Mesenteric fat pad (tissue), 1 donor: ENCODE measurements at places on chromosomes 16 and 17. TPM values are rescaled to one million over a fixed set of nuclear protein-coding genes. Genes with fewer than 3 reads are reported as not detected.

DNA sequence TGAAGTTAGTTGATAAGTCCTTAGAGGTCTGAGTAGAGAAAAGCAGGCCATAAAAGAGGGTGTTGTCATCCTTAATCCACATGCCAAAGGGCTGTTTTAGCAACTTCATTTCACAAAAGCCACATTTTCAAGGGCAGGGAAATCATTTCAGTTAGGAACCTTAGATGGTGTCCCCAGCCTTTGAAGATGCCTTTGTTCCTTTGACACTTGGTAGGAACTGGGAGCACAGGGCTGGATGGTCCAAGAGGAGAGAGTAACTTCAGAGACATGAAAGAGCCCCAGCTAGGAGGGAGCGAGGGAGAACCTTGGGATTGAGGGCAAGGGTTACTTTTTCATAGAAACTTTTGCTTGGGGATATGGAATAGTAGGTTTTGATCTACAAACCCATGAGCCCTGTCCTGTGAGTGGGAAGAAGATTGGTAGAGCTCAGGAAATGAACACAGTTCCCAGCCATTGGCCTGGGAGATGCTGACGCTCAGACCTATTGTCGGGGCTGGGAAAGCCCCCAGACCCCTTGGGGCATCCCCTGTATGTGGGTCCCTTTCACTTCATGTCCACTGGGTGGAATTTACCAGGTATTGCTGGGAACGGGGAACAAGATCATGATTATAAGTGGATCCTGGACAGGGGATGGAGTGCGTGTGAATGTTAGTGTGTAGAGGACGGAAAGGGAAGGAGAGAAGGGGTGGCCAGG, 18.9 kb downstream of the MSI2 start:
- DNase-seq = no peak

DNA sequence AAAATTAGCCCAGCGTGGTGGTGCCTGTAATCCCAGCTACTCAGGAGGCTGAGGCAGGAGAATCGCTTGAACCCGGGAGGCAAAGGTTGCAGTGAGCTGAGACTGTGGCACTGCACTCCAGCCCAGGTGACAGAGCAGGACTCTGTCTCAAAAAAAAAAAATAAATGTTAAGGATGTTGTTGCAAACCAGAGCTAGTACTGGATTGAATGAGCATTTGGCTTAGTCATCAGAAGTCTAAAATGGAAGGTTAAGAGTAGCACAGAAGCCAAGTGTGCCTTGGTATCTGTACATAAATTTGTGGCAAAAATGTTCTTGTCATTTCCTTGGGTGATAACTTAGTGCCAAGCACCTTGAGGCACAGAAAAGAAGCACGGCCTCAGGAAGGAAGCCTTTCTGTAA, 50.6 kb upstream of the MED9 start:
- DNase-seq = no peak

- no peak for DNase-seq
Observed at GRCh38 chr17:40447806-40448205, 4.6 kb downstream of the IGFBP4 start.

DNA sequence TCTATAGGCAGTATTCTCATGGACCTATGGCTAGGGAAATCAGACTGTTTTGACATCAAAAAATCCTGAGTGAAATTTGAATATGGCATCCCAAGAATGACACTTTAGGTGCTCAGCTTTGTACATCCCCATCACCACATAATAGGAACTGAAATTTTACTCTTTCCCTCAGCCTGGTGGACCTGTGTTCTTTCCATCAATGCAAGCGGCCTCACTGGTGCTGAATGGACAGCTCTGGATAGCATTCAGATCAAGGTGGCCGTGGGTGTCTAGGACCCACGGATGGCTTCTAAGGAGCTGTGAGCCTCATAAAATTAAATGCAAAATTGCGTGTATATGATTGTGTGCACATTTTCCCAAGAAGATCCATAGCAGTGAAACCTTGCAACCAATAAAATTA, 152.6 kb downstream of the MAP2K6 start:
- no peak for DNase-seq

Gene AP2B1
- total RNA-seq = 116 TPM
